Panc1 (cell line): ENCODE measurements at places on chromosomes 12 and 14.

GRCh38 chr14:34219661-34220377, 242.2 kb downstream of the SPTSSA start:
- DNase-seq: no peak

DNA sequence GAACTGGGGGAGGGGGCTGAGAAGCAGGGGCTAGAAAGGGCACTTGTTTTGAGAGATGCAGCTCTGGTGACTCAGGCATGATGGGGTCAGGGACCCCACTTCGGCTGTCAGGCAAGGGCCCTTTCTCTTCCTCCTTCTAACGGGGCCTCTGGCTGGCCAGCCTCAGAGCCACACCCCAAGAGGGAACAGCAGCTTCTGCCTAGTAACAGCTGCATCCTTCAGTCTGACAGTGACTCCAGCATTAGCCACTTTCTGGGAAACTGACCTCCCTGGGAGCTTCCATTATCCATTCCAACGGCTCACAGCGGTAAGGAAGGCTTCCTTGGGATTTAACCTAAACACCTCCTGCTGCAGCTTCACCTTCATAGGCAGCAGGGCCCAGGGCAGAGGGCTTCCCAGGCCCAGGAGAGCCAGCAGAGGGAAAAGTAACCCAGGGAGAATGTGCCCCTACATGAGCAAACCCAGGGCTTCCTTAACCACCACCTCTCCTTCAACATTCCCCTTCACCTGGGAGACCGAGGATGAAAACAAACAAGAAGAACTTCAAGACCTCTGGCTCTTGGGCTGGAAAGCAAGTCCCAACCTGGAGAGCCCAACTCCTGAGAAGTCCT, 2.7 kb downstream of the NCKAP5L start:
- DNase-seq: no peak

GRCh38 chr12:104328790-104329189, 25.3 kb downstream of the EID3 start:
- no peak for DNase-seq

GRCh38 chr12:10305411-10305810, 2.3 kb upstream of the KLRD1 start:
- no peak for DNase-seq

- no peak for DNase-seq
Observed at GRCh38 chr12:10783252-10783651, 19.2 kb downstream of the TAS2R7 start.
